Left renal pelvis (tissue), 4 donors: ENCODE measurements at places on chromosomes 3 and 15. TPM values are rescaled to one million over a fixed set of nuclear protein-coding genes. Genes with fewer than 3 reads are reported as not detected.

- no peak for DNase-seq
Measured at GRCh38 chr3:158384019-158384418, 187.0 kb upstream of the MLF1 start.

The RHOV gene
- polyA plus RNA-seq = 1.4 TPM

GRCh38 chr15:74584779-74585178 is 30.9 kb upstream of the CLK3 start:
- no peak for DNase-seq

The SENP5 gene
- 20.1 TPM for polyA plus RNA-seq

DNA sequence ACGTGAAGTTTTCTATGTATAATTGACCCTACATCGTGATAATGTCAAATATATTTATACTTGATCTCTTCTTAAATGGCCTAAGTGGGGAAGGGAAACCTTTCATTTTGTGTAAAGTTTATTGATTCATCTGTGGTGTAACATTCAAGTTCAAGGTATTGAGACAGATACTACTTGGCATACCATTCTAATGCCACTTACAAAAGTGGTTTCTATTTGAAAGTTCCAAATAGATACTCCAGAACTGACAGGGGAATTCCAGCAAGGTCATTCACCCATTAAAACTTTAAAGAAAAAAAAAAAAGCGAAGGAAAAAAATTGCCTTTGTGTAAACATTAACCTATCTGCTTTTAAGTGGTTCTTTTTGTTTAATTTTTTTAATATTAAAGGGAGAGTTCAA is 45.3 kb upstream of the MAP3K13 start:
- no peak for DNase-seq

DNA sequence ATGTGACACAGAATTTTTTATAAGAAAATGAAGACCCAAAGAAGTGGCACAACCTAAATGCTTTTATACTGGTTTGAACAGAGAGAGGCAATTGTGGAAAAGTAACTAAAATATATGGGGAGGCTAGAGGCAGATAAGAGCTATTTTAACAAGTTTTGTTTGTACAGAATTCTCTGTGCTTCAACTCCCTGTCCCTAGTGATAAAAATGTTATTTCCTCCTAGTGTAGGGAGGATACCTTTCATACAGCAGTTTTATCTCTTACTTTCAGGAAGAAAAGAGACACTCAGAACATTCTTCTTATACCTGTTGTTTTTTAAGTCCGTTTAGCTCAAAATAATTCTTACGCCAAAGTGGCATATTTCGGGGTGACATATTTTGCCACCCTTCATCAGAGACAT is 21.2 kb upstream of the ZNF639 start:
- DNase-seq = no peak

DNA sequence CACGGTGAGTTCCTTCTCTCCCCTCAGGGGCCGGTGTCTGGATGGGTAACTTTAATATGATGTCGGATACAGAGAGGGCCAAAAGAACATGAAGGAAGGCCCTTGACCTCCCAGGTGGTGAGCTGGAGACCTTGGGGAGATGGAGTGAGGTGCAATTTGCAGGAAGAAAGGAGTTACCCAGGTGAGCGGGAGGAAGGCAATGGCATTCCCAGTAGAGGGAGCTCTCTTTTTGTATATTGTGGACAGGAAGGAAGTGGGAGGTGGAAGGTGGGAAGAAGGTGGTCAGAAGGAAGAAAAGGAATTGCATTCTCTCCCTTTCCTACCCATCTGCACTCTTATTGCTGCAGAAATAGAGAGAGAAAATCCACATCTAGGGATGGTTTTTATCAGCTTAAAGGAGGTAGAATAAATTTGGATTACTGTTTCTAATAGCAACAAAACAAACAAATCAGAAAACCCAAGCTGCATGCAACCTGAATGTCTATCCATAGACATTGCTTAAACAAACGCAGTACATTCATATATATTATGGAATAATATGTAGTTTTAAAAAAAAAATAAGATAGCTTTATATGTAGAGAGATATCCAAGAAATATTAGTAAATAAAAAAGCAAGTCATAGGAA is 169.0 kb upstream of the TSC22D2 start:
- DNase-seq = no peak

- no peak for DNase-seq
Measured at GRCh38 chr3:14096742-14097141, 27.9 kb downstream of the CHCHD4 start.

GRCh38 chr3:41125258-41125657 is 74.0 kb upstream of the CTNNB1 start:
- no peak for DNase-seq

The SLC28A1 gene
- polyA plus RNA-seq = 6.1 TPM

GRCh38 chr3:79846148-79846933 is 78.5 kb upstream of the ROBO1 start:
- DNase-seq = no peak

DNA sequence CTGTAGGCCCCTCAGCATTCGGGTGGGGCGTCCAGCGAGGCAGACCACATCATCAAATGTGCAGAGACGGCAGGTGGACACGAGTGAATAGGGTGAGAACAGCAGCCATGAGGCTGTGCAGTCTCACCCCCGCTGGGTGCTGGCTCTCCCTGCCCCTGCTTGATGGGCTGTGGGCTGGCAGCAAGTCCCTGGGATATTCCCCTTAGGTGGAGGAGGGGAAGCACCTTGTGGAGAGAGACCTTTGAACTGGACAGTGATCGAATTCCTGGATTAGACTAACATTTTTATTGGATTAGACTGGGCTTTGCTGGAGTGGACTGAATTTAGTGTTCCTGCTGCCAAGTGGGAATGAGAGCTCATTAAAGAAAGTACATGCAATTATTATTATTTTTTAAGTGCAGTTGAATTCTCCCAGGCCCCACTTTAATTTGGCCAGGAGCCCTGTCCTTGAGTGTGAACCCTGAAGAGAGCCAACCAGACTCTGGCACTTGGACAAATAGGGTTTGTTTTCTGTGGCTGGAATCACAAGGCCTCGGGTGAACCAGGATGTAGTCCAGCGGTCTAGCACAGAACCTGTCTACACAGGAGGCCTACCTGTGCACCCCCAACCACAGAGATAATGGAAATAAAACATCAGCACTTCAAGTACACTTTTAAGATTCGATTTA is 193.1 kb downstream of the ABHD5 start:
- DNase-seq = no peak

DNA sequence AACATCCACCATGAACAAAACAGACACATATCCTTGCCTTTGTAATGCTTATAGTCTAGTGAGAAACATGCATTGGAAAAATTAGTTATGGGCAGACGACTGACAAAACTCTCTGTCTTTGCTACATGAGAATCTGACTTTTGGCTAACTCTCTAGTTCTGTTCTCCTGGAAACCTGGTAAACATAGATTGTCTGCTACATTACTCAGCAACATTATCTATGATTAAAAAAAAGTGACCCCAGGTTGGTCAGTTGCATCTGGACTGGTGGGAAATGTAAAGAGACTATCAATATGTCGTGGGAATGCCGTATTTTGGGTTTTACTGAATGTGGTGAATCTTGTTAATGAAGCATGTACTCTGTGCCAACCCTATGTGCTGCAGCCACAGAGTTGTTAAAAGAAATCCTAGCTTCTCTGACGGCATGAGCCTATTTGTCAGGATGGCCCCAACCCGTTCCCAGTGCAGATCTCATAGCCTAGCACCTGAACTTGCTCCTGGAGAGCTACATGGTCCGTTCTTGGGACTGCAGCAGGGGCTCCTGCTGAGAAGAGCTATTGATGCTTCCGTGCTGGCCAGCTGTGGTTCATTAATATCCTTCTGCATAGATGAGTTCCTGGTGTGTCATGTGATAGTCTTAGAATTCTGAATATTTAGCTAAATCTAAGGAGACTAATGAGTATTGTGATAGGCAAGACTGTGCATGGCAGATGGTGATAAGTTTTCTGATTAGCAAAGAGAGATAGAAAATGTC is 311.7 kb upstream of the ZNF717 start:
- DNase-seq = no peak

DNA sequence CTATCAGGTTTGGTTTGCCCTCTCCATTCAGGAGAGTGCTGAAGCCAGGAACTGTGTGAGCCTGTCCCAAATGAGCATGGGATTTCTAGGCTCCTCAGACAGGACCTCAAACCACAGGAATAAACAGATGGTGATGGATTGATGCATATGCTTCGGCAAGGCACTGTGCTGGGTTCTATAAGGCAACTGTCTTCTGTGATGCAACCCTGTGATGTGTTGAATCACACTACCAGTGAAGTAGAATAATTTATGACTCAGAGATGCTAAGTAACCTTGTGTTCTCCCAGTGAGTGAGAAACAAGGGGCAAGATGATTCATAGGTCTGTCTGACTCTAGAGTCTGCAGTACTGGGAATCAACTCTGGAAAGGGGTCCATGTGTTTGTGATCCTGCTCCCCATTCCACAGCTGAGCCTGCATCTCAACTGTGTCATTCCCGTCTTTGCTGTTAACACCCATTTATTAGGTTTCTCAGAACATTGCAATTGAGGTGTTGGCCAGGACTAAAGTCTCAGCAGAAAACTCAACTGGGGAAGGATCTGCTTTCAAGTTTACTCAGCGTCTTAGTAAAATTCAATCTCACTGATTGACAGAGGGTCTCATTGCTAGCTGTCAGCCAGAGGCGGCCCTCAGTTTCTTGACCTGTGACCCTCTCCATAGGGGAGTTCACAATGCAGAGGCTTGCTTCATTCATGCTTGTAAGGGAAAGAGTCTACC is 510.1 kb upstream of the CFAP20DC start:
- DNase-seq = no peak

The DAPK2 gene
- polyA plus RNA-seq = 13.6 TPM

DNA sequence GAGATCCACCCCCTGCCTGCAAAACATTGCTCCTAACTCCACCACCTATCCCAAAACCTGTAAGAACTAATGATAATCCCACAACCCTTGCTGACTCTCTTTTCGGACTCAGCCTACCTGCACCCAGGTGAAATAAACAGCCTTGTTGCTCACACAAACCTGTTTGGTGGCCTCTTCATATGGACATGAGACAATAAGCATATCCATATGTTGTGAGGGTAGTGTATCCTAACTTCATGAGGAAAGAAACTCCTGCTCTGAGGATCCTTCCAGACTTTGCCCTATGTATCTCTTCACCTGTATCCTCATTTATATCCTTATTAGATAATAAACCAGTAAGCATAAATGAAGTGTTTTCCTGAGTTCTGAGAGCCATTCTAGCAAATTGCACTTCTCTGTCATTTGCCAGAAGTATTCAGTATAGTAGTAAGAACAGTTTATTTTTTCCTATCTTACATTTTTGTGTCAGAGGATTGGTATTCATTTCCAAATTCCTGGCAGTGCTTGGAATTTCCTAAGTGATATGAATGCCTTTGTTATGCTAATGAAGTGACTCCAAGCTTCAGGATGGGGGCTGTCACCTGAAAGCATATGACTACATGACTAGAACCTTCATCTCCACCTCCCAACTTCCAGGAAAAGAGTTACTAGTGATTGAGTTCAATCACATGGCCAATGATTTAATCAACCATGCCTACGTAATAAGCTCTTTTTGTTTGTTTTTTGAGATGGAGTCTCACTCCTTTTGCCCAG is 30.2 kb downstream of the TTBK2 start:
- no peak for DNase-seq

The STRIT1 gene
- polyA plus RNA-seq = not detected

GRCh38 chr3:47722859-47723258 is 58.8 kb downstream of the SMARCC1 start:
- no peak for DNase-seq

- no peak for DNase-seq
Measured at GRCh38 chr3:46665763-46666452, 27.6 kb downstream of the ALS2CL start.

DNA sequence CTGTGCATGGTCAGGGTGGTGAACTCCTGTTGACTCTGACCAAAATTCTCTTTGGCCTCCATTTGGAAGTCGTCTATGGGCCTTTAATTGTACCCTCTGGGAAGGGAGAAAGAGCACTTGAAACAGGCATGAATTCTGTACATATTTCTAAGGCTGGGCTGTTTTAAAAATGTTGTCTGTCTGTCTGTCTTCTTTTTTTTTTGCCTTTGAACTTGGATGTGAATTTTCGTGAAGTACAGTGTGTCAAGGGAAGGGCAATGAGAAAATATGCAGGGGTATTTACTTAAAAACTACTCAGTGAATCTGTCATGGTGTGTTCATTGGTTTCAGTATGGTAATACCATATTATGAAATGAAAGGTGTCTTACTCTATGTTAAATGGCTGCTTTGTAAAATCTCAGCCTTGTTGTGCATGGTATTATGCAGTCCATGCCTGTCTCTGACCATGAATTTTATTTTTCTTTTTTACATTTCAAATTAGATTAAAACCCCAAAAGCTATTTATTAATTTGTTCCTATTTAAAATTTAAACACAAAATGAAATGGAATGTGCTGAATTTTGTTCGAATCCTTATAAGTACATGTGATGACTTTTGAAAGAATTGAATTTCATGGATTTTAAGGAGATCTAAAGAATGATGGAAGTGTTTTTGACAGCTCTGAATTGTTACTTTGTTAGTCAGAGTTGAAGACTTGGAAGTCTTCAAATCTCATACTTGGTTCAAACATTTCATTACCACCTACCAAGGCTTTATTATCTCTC is 51.1 kb downstream of the RARB start:
- DNase-seq = no peak

- no peak for DNase-seq
Measured at GRCh38 chr3:165754219-165755007, 82.8 kb downstream of the BCHE start.

- no peak for DNase-seq
Measured at GRCh38 chr3:98692787-98693473, 70.2 kb upstream of the ST3GAL6 start.

DNA sequence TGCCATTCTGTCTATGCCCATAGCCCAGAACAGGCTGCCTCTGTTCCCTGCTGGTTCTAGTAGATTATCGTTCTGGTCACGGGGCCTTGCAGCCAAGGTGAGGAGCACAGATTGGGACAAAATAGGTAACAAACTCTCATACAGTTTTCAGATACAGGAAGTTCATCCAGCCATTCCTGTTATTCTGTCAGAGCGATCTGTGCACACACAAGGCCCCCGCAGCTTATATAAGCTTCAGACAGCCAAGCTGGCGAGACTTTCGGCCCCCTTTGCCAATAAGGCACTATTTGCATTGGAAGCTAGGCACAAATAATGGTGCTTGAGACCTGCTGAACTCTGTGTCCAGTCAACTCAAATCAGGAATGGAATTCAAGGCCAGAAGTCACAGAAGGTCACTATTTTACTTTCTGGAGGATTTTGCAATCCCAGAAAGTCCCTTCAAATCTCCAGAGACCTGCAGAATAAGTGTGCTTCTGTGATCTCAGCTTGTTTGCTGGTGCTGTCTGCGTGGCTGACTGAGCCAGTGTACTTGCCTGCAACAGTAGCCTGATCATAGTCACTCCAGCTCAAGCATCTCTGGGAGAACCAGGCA is 69.4 kb downstream of the BFSP2 start:
- no peak for DNase-seq

The FEZF2 gene
- not detected for polyA plus RNA-seq

The GUCA1C gene
- polyA plus RNA-seq = 0.26 TPM
